ENCODE measurements at places on chromosomes 16 and 17. TPM values are rescaled to one million over a fixed set of nuclear protein-coding genes. Genes with fewer than 3 reads are reported as not detected.

- H3K36me3 ChIP-seq = no peaks in the 10 kb centered on the region
- H3K27me3 ChIP-seq = no peaks in the 10 kb centered on the region
Observed at GRCh38 chr17:27526604-27527002, 70.4 kb downstream of the KSR1 start.

GRCh38 chr17:60301649-60302048 lies 90.3 kb downstream of the USP32 start:
- H3K4me1 ChIP-seq = no peaks in the 10 kb centered on the region
- H3K27ac ChIP-seq = no peak overlapping the region
- 0 out of 2 replicates have a peak, but pooled peaks cover 2% of the 10 kb centered on the region for H3K36me3 ChIP-seq
- no peak for DNase-seq
- no peak overlapping the region for H3K4me3 ChIP-seq
- H3K27me3 ChIP-seq = no peaks in the 10 kb centered on the region

DNA sequence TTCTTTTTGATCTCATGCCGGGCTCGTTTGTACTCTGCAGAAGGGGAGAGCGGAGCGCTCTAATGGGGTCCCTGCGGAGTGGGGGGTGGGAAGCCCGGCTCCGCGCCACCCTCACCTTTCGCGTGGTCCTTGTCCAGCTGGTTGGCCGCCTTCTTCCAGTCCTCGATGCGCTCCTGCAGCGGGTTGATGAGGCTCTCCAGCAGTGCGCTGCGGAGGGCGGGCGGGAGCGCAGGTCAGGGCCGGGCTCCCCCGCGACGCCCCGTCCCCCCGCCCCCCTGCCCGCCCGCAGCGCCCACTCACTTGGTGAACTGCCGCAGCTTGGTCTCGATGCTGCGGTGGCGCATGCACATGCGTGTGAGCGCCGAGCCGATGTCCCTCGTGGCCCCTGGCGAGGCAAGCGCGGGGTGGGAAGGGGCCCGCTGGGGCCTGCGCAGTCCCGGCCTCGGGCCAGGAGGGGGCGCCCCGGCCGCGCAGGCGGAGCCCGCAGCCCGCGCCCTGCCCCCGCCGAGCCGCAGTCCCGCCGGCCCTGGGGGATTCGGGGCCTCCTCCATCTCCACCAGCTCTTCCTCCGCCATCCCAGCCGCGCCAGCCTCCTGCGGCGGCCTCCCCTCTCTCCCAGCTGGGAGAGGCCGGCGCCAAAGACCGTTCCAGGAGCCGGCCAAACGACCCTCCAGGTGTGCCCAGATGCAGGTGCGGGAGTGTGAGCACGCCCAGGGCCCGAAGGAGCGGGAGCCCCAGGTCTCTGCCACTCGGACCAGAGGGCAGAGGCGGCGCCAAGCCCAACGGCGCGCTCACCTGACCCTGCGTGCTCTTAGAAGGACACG lies 6.0 kb downstream of the MTSS2 start:
- DNase-seq = peak; percentile 79
- peaks cover 31% of the 10 kb centered on the region for H3K36me3 ChIP-seq
- H3K4me3 ChIP-seq = no peak overlapping the region
- H3K27ac ChIP-seq = no peak overlapping the region
- no peaks in the 10 kb centered on the region for H3K27me3 ChIP-seq

AOC2 gene
- total RNA-seq = 5.7 TPM

GRCh38 chr17:20613248-20613647 lies 33.7 kb downstream of the CDRT15L2 start:
- no peaks in the 10 kb centered on the region for H3K36me3 ChIP-seq
- H3K4me1 ChIP-seq = no peaks in the 10 kb centered on the region
- H3K4me3 ChIP-seq = no peak overlapping the region
- peak; percentile 27 for DNase-seq
- H3K27ac ChIP-seq = no peak overlapping the region

DNA sequence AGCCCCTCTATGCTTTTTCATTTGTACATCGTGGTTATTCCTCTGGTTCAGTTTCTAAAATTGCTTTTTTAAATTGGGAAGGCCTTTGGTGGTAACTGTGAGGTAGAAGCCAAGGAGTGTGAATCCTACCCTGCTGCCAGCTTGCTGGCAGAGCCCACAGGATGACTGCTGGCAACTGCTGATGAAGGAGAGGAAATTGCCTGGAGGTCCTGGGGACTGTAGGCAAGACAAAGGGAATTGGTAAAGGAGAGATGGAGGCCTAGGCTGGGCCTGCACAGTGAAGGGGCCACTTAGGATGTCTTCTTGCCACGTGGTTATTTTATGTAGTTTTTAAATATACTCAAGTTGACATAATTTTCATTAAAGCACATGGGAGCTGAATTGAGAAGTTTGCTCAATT lies 15.8 kb downstream of the C17orf58 start:
- H3K4me1 ChIP-seq = peaks cover under 1% of the 10 kb centered on the region
- peaks cover 34% of the 10 kb centered on the region for H3K36me3 ChIP-seq
- DNase-seq = no peak
- H3K27ac ChIP-seq = no peak overlapping the region

DNA sequence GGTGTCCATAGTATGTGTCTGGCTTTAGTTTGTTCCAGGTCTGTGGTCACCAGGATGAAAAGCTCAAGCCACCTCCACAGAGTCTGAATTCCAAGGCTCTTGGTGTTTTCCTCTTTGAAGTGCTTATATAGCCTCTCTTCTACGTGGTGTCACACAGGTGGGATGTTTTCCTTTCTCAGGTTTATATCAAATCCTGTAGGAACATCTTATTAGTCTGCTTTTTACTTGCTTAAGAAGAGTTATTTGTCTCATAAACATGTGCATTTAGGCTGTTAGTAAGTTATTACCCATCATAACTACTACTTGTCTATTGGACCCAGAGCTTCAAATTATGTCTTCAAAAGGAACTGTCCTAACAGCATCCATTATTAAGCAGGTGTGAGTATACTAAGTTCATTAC lies at the start of gene KRT39:
TSS of gene KRT39 (minus strand) at position 101 of the 400 bp plus-strand sequence. CDS start at position 9, 92 bp downstream.
- no peak for DNase-seq
- H3K27ac ChIP-seq = no peak within 1 kb of the TSS
- H3K36me3 ChIP-seq = 0 out of 2 replicates have a peak, but pooled peaks cover 3% of the 10 kb centered on the region

DNA sequence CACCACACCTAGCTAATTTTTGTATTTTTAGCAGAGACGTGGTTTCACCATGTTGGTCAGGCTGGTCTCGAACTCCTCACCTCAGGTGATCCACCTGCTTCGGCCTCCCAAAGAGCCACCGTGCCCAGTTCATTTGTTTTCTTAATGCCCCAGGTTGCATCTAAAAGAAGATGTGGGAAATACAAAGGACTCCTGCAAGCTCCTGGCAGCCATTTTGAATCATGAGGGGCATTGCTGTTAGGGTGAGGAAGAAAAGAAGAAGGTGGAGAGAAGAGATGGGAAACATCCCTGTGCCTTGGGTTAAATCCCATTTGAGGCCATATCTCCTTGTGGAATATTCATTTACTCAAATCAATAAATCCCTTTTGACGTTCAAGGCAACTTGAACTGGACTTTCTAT lies 365.3 kb upstream of the ERCC4 start:
- no peak for DNase-seq
- H3K4me3 ChIP-seq = no peak overlapping the region
- H3K4me1 ChIP-seq = peaks cover 8% of the 10 kb centered on the region
- no peaks in the 10 kb centered on the region for H3K27me3 ChIP-seq

GRCh38 chr17:28394337-28395116 lies 11.5 kb downstream of the SLC46A1 start:
- H3K4me1 ChIP-seq = no peaks in the 10 kb centered on the region
- H3K4me3 ChIP-seq = no peak overlapping the region
- DNase-seq = no peak
- H3K27ac ChIP-seq = no peak overlapping the region
- H3K36me3 ChIP-seq = peaks cover 1% of the 10 kb centered on the region
- no peaks in the 10 kb centered on the region for H3K27me3 ChIP-seq

DNA sequence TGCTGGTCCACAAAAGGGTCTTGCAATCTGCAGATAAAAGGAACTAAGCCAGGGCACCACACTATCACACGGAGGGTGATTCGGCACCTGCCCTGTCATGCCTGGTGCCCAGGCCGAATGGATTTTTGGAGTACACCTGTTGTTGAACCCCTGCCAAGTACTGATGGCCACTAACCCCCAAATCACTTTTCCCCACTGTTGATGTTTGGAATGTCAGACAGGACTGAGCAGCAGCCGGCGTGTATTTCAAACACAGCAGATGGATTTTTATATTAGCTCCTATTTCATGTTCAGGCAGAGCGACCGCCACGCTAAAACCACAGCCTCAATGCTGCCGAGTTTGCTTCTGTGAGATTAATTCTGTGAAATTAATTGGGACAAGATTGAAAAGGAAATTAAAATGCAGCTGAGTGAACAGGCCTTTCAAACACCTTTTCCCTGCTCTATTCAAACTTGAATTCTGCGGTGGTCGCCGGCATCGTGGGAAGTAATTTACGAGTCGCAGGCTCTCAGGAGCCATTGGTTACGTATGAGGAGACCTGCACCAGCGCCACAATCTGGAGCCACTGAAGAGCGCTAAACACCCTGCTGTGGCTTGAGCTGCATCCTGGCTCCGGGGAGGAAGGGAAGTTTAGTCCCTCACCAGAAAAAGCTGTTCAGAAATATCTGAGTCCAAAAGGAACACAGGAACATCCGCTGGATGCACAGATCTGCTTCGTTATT lies 48.5 kb downstream of the SNX11 start:
- DNase-seq = peak; percentile 61
- H3K4me3 ChIP-seq = no peak overlapping the region
- no peak overlapping the region for H3K27ac ChIP-seq

TBC1D3L gene
- total RNA-seq = 17.0 TPM

DNA sequence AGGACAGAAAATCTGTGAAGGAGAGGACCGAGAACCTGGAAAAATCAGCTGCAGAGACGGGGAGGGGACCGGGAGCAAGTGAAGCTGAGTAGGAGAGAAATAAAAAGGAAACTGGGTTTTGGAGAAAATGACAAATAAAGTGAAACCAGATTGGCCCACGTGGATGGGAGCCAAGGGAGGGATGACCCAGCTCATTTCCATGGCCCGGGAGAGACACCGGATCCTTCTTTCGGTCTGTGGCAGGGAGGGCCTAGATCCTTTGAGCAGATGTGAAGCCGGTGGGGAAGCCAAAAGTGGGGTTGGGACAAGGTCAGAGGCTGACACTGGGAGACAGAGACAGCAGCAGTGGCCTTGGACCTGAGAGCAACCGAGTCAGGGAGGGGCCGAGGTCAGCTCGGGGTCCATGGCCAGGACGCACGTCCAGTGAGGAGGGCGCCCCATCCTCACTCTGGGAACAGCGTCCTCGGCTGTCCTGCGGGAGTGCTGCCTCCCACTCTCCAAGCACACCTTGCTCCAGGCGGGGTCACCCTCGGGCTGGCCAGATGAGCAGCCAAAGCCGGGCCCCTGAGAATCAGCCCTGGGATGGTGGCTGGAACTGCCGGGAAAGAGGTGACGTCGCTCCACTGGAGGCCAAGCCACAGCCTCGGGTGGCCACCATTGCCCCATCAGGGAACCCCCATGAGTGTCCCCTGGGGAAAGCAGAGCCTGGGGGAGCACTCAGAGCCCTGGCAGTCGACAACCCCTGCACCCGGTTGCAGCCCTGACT lies 50.8 kb upstream of the CDR2 start:
- H3K4me1 ChIP-seq = no peaks in the 10 kb centered on the region
- no peak overlapping the region for H3K4me3 ChIP-seq
- DNase-seq = no peak
- H3K27me3 ChIP-seq = no peaks in the 10 kb centered on the region
- peaks cover 68% of the 10 kb centered on the region for H3K36me3 ChIP-seq

KRT32 gene
- not detected for total RNA-seq

DLX4 gene
- total RNA-seq = 2.5 TPM

DNA sequence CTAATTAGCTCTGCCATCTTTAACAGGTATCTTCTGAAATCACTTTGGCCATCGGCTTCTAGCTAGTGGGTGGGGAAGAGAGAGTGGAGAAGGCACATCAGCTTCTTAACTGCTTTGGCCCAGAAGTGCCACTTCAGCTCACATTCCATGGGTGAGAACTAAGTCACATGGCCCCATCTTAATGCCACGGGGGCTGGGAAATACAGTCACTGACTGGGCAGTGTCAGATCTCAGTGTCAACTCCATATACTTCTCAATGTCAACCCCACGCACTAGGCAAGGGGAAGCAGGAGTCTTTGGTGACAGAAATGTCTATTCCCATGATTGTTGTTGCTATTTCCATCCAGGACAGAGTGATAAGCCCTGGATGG lies 29.4 kb downstream of the CCR7 start:
- no peaks in the 10 kb centered on the region for H3K36me3 ChIP-seq
- H3K27ac ChIP-seq = no peak overlapping the region
- no peaks in the 10 kb centered on the region for H3K4me1 ChIP-seq
- H3K4me3 ChIP-seq = no peak overlapping the region

- 0 out of 2 replicates have a peak, but pooled peaks cover 3% of the 10 kb centered on the region for H3K4me1 ChIP-seq
- H3K27ac ChIP-seq = no peak overlapping the region
- peak overlapping the region; percentile 70 for H3K4me3 ChIP-seq
- no peak for DNase-seq
Observed at GRCh38 chr16:4316108-4316863, 419 bp downstream of the GLIS2 start.

- no peaks in the 10 kb centered on the region for H3K4me1 ChIP-seq
- no peaks in the 10 kb centered on the region for H3K27me3 ChIP-seq
- H3K27ac ChIP-seq = no peak overlapping the region
- peak; percentile 57 for DNase-seq
- no peak overlapping the region for H3K4me3 ChIP-seq
- H3K36me3 ChIP-seq = peaks cover 4% of the 10 kb centered on the region
Observed at GRCh38 chr17:76797241-76797840, 59.4 kb downstream of the MFSD11 start.
